ENCODE measurements at places on chromosomes 3 and 15.

DNA sequence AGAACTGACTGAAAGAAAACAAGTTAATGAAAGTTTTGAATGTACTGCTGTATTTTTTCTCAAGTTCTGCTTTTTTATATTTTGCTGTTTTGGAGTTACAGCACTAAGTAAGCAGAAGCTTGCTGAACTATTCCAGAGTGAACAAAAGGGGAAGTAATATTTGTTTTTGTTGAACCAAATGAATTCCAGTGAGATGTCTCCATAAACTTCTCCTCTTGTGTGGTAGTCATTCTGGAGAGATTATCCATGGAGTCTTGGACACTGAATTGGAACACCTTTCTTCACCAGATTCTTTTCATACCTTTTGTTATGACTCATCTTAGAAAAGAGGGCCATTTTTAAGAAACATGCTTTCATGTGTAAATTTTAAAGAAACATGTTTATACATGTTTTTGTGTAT is 8.8 kb downstream of the ANKUB1 start:
- no peak for DNase-seq

GRCh38 chr3:127831723-127832172 is 9.4 kb upstream of the MGLL start:
- no peak for DNase-seq

- DNase-seq = no peak
Measured at GRCh38 chr3:106120356-106120755, 251.5 kb upstream of the CBLB start.

DNA sequence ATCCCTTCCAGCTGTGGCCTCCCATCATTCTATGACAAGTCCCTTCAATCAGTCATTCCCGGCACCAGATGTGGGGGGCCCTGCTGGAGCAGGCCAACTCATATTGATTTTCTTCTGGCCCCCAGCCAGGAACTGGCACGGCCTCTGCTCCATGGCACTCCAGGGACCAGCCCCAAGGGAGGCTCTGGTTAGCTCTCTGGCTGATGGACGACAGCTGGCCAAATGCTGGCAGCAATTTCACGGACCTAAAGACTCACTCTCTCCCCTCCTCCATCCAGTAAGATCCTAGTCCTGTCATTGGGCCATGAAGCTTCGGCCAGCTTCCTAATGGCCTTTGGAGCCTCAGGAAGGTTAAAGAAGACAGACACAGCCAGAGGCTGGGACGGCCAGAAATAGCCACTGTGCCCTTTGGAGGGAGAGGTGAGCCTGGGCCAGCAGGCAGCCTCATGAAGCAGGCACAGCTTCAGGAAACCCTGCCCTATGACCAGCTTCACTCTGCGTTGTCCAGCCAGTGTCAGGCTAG is 131.0 kb downstream of the MEX3B start:
- no peak for DNase-seq

- no peak for DNase-seq
Measured at GRCh38 chr3:134672571-134672970, 21.7 kb upstream of the KY start.

All from stimulated activated CD8-positive, alpha-beta memory T cell treated with anti-CD3 and anti-CD28 coated beads, Interleukin-4, amount 100 ng/mL, for 1 hour (primary cell).